Spleen (tissue), 13 donors: ENCODE measurements at places on chromosomes 1 and 21. TPM values are rescaled to one million over a fixed set of nuclear protein-coding genes. Genes with fewer than 3 reads are reported as not detected.

- DNase-seq, result no peak
Measured at GRCh38 chr1:200588698-200589097, 31.9 kb downstream of the KIF14 start.

GRCh38 chr1:15153184-15153841 is at the start of gene TMEM51:
TSS of gene TMEM51 (plus strand) at chr1:15153747. CDS start at chr1:15215088, 61,341 bp downstream.
- no peak for DNase-seq

DNA sequence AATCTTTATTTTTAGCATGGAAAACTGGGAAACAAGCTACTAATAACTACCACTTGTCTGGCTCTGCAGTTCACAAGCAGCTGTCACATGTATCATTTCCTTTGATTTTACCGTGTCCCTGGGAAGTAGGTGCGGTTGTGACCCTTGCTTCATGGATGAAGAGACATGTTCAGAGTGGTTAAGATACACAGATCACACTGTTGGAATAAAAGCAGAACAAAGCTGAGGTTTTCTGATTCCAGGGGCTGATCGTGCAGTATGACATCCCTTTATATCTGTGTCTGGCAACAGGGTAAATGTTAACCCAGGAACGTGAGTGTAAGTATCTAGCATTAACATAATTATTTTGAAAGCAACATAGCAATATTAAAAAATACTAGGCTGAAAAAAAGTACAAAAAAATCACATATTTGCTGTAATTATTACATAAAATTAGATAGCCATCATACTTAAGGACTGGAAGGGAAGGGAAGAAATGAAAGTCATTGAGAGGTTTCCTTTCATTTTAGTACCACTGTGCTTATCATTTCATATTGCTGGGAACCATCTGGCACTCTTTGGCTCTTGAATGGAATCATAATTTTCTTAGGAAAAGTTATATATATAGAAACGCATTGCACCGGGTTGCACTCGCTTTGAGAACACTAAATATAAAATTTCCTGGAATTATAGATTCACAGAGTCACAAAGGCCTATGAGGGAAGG is 62.8 kb upstream of the PAXBP1 start:
- DNase-seq, result no peak

The MRPL39 gene
- total RNA-seq, result 14.4 TPM

- no peak for DNase-seq
Measured at GRCh38 chr1:221605569-221605968, 136.3 kb downstream of the DUSP10 start.

DNA sequence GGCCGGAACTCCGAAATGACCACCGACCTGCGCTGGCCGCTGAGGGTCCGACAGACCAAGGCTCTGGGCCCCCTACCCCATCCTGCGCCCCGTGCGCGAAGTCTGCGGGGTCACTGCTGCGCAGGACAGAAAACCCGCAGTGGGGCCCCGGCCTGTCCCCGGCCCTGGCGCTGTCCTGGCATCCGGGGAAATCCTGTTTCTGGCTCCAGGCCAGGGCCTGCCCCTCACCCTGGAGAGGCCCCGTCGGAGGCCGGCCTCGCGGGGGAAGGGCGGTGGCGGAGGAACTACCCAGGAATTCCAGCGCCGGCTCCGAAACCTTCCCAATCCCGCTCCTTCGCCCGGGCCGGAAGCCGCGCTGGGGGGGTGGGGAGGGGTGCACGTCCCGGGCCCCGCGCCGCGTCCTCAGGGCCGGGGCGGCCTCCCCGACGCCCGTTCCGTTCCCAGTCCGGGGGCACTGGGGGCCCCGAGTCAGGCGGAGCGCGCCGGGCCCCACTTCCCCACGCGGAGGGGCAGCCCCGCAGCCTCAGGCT is 77.0 kb downstream of the MORN1 start:
- DNase-seq, result peak; percentile 84

The FCRL4 gene
- total RNA-seq, result 1.5 TPM

DNA sequence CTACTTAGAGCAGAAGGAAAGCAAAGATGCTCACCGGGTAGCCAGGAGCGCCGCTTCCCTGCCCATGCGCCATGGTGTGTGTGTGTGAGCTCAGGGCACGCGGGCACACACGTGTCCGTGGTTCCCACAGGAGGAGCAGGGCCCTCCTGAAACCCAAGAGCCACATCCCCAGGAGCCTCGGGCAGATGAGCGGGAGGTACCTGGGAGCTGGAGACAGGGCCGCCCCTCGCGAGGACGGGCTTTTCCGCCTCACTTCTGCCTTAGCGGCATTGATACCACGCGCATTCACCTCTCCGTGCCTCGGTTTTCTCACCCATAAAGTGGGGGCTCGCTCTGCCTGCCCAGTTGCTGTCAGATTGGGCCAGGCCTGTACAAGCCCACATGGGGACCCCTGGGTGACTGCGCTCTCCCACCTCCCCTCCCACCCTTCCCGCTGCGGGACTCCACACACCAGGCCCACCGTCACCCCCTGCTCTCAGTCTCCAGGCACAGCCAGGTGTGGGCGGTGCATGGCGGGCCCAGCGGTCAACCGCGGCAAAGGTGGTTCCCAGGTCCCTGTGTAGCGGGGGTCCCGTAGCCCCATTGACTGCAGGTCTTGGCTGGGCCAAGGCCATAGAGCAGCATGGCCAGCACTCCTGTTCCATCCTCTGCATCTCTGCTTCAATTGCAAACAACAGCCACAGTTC is 66.3 kb downstream of the SIK1 start:
- no peak for DNase-seq

GRCh38 chr21:41506611-41507520 is 1.1 kb downstream of the TMPRSS2 start:
- DNase-seq, result no peak

- no peak for DNase-seq
Measured at GRCh38 chr1:51928896-51929295, 50.4 kb upstream of the NRDC start.

The DENND2C gene
- 3.1 TPM for total RNA-seq

The MTARC1 gene
- total RNA-seq, result 7.4 TPM

The SPOCD1 gene
- 4.1 TPM for total RNA-seq

DNA sequence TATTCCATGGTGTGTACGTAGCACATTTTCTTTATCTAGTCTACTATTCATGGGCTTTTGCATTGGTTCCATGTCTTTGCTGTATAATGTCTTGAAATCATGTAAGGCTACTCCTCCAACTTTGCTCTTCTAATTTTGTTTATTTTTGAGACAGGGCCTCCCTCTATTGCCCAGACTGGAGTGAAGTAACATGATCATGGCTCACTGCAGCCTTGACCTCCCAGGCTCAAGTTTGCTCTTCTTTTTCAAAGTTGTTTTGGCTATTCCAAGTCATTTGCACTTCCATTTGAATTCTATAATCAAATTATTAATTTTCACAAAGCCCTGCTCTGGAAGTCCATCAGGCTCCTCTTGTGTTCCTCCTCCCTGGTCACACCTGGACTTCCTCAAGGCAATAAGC is 90.2 kb upstream of the SGIP1 start:
- DNase-seq, result no peak

The AADACL3 gene
- total RNA-seq, result not detected

DNA sequence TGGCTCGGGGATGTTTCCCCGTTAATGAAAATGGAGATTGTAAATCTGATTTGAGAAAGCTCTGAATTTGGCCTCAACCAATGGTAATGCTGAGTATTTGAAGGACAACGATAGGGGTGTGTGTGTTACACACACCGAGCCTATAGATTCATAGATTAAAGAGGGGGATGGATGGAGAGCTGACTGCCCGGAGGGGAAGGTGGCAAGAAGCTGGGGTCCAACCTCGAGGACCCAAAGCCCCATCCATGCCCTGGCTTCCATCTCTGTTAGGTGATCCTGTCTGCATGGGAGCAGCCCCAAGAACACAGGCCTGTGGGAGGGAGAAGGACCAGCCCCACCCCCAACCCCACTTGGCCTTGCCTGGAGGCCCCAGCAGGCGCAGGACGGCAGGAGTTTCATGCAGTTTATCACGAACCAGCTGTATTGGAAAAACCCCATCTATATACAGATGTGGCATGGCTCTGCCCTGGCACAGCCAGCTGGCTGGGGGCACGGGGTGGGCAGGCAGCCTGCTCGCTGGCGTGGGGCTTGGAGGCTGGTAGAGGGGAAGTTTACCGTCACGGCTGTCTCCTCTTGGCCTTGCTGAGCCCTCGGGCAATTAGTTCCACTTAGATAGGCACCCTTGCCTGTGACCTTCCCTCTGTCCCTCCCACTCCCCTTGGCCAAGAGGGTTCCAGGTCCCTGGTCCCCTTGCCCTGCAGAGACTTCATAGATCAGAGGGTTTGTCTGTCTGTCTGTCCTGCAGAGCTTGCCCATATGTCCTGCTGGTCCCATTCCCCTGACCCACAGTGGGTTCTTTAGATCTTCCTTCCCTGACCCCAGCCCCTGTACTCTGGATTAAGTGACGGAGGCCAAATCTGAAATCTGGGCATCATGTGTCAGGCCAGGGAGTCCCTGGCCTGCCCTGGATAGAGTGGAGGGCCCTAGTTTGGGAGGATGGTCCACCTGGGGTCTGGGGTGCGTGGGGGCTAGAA is 3.0 kb downstream of the HSPB7 start:
- no peak for DNase-seq

GRCh38 chr1:231322880-231323530 is 14.6 kb downstream of the EXOC8 start:
- no peak for DNase-seq

The HS2ST1 gene
- 20.2 TPM for total RNA-seq

GRCh38 chr1:38451541-38451993 is 405.0 kb upstream of the POU3F1 start:
- no peak for DNase-seq

DNA sequence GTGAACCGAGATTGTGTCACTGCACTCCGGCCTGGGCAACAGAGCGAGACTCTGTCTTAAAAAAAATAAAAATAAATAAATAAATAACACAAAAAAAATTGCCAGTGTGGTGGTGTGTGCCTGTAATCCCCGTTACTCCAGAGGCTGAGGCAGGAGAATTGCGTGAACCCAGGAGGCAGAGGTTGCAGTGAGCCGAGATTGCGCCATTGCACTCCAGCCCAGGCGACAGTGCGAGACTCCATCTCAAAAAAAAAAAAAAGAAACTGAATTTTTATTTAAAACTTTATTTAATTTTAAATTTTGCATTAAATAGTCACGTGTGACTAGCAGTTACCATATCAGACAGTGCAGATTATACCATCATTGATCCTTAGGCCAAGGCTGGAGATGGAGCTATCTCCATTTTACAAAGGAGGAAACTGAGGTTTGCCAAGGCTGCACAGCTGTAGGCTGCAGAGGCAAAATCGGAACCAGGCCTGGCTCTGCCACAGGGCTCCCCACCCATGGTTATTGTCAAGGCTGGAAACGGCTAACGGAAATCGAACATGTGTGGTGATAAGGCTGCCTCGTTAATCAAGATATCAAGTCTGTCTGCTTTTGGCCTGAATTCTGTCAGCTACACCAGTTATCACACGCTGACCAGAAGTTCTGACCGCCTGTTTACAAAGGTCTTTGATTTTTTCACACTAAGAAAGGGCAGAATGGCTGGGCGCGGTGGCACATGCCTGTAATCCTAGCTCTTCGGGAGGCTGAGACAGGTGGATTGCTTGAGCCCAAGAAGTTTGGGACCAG is 20.5 kb downstream of the HSPG2 start:
- DNase-seq, result no peak

GRCh38 chr1:96559707-96560596 is 161.6 kb upstream of the PTBP2 start:
- DNase-seq, result no peak

- no peak for DNase-seq
Measured at GRCh38 chr1:10257851-10258250, 47.5 kb downstream of the KIF1B start.

The LCE1B gene
- not detected for total RNA-seq

The GUCA2A gene
- total RNA-seq, result not detected

GRCh38 chr1:222546091-222546490 is 1.8 kb downstream of the HHIPL2 start:
- DNase-seq, result no peak

The GBP6 gene
- total RNA-seq, result 0.19 TPM

GRCh38 chr1:3530926-3531818 is 76.7 kb downstream of the ARHGEF16 start:
- DNase-seq, result peak; percentile 92

- DNase-seq, result no peak
Measured at GRCh38 chr1:91650764-91651163, 150.1 kb downstream of the CDC7 start.

GRCh38 chr1:34828611-34829010 is 30.9 kb downstream of the SMIM12 start:
- no peak for DNase-seq

The FCGR3B gene
- total RNA-seq, result 39.1 TPM

The KCNC4 gene
- 14.8 TPM for total RNA-seq

DNA sequence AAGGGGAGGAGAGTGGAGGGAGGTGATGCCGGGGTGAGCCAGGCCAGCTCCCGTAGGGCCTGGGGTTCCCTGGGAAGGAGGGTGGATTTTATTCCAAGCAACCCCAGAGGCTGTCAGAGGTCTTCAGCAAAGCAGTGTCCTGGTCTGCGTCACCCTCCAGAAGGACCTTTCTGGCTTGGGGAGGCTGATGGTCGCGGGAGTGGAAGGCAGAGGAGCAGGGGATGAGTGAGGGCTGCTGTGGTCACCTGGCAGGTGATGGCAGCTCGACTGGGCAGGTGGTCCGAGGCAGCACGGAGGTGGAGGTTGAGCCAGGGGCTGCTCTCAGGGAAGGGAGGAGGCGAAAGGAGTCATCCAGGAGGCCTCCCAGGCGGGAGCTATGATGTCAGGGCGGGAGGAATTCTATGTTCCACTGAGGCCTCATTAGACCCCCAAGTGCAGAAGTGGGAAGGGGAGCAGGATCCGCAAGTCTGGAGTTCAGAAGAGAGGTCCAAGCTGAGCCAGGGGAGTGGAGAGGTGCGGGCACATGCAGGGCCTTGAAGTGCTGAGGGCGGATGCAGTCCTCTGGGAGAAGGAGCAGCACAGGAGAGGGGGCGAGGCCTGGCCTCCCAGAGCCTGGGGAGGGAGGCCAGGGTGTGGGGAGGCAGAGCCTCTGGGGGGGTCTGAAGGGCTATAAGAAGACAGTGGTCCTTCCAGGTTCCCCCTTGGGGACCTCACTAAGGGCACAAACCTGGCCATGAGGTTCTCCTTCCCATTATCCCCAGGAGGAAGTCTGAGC is 33.3 kb downstream of the BMP8A start:
- DNase-seq, result peak; percentile 71

GRCh38 chr1:18948913-18949685 is 7.4 kb downstream of the IFFO2 start:
- no peak for DNase-seq

DNA sequence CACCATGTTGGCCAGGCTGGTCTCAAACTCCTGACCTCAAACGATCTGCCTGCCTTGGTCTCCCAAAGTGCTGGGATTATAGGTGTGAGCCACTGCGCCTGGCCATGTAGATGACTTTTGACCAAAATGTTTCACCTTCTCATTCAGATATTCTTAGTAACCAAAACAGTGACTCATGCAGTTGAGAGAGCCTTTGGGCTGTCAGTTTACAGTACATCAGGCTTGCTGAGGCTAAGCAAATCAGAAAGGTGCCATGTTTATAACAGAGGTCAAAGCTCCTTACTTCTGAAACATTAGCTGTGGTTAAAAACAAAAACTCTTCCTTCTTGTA is 21.0 kb downstream of the CNIH4 start:
- DNase-seq, result no peak

DNA sequence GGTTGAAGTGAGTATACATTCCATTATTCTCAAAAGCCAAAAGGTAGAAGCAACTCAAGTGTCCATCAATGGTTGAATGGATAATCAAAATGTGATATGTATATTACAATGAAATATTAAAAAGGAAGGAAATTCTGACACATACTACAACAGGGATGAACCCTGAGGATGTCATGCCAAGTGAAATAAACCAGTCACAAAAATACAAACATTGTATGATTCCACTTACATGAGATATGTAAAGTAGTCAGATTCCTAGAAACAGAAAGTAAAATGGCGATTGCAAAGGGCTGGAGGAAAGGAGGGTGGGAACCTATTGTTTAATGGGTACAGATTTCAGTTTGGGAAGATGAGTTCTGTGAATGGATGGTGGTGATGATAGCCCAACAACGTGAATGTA is 5.8 kb downstream of the SLC44A3 start:
- no peak for DNase-seq

GRCh38 chr1:15833842-15834405 is 13.6 kb upstream of the SPEN start:
- no peak for DNase-seq
